ENCODE measurements at places on chromosomes 5 and 9.
A peak's percentile ranks its signal among the peaks of the same experiment; 100 is the strongest.

DNA sequence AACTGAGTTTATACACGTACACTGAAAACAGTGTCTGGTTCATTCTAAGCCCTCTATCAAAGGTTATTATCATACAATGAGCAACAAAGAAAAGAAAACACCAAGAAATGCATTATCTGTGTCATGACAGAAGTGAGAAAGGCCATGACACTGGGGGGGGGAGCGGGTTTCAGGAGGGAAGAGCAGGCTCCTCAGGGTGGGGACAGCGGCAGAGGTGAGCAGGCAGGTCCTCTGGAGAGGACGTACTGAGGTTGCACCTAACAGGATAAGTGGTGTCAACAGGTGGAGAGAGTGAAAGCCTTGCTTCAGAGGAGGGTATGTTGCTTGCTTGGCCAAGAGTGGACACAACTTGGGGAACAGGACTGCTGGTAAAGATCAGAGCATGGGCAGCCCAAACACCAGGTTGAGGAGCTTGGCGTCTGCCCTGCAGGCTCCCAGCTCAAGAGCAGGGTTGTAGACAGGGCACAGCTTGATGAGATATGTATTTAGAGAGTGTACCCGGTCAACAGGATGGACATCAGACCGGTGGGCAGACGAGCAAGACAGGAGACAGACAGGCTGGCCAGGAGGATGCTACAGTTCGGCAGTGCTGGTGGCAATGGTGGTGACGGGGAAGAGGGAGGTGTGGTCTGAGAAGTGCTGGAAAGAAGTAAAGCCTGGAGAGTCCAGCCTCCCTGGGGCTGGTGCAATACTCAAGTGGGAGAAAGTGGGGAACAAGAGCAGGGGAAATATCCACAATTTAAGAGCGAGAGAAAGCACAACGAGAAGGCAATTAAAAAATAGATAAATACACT lies 10.3 kb downstream of the WHRN start:
- DNase-seq = no peak

GRCh38 chr9:5879419-5880181 lies 11.1 kb upstream of the MLANA start:
- no peak for DNase-seq

DNA sequence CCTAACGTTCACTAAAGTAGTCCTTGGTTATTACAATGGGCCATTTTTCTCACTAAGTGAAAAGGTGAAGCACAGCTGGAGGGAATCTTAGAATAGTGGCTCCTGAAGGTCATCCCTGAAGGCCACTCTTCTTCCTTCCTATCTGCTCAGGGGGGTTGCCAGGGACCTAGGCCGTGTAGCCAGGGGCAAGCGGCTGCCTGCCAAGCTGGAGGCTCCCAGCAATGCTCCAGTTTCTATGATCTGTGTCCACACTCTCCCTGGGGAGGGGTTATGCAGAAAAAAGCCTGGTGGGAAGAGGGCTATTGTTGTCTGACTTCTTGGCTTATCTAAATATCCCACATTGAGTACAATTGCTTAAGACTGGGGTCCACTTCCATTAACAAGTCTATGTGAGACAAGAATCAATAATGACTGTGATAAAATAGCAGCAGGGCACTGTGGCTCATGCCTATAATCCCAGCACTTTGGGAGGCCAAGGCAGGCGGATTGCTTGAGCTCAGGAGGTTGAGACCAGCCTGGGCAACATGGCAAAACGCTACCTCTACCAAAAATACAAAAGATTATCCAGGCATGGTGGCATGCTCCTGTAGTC lies 3.8 kb downstream of the NMRK1 start:
- DNase-seq = no peak

GRCh38 chr5:171867786-171868185 lies 82.2 kb downstream of the SMIM23 start:
- no peak for DNase-seq

GRCh38 chr5:141512911-141513626 lies 24.2 kb downstream of the PCDHGC5 start:
- DNase-seq = peak; percentile 62

GRCh38 chr9:80146466-80146865 lies 574.7 kb downstream of the TLE4 start:
- no peak for DNase-seq

- DNase-seq = no peak
These were observed 20.3 kb upstream of the LECT2 start for GRCh38 chr5:135975122-135975521.

GRCh38 chr5:133754575-133755169 lies 142.3 kb upstream of the FSTL4 start:
- peak; percentile 46 for DNase-seq

- no peak for DNase-seq
These were observed 92.1 kb downstream of the TMEM167A start for GRCh38 chr5:82984786-82985735.

GRCh38 chr5:149319174-149319573 lies 26.1 kb upstream of the GRPEL2 start:
- no peak for DNase-seq

DNA sequence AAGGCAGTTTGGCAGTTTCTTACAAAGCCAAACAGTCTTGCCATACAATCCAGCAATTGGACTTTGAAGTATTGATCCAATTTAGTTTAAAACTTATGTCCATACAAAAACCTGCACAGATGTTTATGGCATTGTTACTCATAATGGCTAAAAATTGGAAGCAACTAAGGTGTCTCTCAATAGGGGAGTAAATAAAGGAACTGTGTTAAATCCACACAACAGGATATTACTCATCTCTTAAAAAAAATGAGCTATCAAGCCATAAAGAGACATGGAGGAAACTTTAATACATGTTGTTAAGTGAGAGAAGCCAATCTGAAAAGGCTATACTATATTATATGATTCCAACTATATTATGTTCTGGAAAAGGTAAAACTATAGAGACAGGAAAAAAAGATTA lies 313.6 kb upstream of the CD180 start:
- no peak for DNase-seq

DNA sequence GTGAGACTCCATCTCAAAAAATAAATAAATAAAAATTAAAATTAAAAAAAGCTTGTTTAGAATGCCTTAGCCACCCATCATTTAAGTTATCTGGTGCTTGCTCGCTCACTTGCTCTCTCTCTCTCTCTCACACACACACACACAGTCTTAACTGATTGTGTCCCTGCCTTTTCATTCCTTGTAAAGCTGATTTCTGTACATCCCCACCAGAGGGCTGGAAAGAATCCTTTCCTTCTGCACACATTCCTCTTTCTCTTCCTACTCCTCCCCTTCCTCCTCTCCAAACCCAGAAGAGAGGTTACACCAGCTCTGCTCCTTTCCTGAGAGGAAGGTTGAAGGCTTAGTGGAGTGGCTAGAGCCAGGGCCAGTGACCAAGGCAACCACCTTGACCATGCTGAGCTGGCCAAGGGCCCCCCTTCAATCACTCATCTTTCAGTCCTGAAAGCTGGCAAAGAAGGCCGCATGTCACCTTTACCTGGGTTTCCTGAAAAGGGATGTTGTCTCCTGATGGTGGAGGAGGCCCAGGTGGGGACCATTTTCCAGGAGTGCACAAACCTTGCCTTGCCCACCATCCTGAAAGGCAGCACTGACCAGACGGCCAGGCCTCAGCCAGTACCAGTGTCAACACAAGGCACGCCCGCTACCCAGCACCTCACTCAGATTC lies 25.6 kb downstream of the STK10 start:
- no peak for DNase-seq

- DNase-seq = no peak
These were observed 25.9 kb downstream of the SLC1A3 start for GRCh38 chr5:36632363-36632664.

DNA sequence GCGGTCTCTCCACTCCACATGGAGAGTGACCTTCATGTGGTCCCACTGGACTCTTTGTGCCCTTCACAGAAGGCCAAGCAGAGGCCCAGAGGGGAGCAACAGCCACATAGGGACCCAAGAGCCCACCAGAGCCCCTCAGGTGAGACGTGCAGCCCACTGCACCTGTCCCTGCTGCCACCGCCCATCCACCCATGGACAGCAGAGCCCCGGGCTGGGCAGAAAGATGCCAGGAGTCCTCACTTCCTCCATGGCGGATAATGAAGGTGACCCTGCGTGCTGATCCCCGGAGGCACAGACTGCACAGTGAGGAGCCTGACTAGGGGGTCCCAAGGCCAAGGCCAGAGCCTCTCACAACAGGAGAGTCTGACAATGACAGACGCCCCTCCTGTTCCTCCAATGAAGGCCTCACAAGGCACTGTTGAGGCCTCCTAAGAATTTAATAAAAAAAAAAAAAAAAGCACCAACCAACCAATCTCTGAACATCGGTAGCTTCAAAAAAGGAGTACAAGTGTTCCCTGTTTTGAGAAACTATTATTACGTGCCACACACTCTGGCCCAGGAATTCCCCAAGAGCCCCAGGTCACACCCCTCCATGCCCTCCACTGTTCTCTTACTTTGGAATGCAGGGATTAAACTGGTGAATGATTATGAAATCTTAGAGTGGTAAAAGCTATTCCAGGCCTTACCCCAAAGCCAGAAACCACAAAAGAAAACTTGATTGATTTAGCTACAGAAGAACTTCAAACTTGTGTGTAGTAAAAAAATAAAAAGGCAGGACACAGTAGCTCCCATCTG lies 2.8 kb upstream of the PPP1R26 start:
- no peak for DNase-seq

DNA sequence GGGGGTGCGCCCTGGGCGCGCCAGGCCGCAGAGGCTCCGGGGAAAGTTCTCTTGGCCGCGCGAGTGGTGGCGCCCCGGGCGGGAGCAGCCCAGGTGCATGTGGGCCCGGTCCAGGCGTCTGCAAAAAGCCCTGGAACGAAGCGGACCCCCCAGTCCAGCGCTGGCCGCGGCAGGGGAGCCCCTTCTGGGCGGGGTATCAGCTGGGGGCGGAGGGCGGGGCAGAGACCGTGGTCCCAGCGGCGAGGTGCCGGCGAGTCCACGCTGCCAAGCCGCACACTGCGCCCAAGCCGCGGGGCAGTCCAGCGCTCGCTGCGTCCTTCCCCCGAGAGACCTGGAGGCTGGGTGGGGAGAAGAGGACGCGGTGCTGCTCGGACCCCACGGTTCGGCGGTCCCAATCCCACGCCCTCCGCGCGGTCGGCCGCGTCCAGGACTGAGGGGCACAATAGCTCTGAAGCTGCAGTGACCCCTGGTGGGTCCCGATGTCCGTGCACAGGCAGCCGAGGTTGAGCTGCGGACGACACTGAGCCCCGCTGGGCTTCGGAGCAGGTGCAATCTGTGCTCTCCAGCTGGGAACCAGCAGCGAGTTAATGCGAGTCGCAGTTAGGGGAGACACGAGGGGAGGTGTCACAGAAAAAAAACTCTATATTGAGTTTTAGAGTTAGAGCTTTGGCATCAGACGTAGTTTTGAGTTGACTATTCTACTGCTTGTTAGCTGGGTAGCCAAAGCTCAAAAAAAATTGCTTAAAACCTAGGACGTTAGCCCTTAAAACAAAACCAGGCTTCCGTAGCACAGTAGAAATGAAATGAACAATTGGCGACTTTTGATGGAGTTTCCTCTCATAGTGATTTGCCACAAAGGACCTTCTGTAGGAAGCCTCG lies 1.1 kb upstream of the EPB41L4A start:
- DNase-seq = peak; percentile 64

DNA sequence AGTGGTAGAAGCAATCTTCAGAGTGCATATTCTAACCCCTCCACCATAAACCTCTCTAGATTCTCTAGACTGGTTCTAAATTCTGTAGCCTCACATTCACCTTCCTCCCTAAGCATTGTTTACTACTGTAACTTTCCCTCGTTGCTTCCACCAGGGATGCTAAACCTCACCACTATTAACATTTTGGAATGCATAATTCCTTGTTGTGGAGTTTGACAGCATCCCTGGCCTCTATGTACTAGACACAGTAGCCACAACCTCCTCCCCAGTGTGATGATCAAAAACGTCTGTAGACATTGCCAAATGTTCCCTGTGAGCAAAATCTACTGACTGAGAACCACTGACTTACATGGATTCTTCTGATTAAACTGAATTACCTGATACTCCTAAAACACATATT lies 18.6 kb downstream of the PAPPA start:
- DNase-seq = no peak

DNA sequence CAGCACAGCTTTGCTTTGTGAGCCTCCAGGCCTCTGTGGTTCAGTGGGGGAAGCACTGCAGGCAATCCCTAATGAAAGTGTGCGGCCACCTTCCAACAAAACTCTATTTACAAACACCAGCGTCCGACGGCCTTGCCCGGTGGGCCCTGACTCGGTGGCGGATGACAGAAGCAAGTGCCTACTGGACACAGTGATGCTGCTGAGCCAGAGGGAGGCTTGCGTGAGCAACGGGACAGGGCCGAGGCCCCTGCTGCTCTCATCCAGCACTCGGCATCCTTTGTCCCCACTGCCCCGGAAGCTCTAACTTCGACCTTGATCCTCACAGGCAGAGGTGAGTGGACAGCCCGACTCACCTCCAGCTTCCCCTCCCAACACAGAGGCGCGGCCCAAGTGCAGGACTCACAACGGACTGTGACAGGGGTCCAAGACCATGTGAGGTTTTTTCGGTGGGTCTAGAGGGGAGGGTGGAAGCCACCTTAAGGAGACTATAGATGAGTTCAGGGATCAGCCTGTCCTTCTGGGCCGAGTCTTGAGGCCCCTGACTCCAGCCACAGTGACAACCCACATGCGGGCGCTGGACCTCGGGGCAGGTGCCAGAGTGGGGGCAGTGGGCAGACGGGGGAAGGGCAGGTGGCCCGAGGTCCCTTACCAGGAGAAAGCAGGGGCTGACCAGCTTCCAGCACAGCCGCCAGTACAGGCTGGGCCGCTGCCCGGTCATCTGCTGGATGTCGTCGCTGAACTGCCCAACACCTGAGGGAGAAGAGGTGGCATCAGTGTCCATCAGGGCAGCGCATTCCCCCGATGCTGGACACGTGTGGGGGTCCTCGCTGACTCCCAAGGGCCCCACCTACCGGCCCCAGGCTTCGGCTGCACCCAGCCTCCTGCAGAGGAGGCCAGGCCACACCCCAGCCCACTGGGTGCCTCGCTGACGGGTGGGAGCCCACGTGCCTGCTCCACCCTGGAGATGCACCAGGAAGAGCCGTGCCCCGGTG lies 39.4 kb downstream of the SLC6A3 start:
- DNase-seq = no peak

DNA sequence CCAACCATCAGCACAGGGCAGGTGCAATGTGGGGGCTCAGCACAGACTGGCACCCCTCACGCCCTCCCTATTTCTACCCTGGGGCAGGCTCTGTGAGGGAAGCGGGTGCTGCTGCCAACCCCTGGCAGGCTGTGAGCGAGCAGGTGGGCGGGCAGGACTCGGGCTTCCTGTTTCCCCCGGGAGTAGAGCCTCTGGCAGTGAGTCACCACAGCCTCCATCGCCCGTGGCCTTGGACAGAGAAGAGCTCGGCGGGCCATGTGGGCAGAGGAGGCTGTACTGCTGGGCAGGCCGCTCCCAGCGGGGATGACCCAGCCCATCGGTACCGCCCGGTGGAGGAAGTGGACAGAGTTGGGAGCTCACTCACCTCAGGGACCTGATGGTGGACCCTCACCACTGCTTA lies 16.6 kb downstream of the KCNT1 start:
- DNase-seq = peak; percentile 16

GRCh38 chr5:14449052-14449661 lies 132.4 kb upstream of the OTULINL start:
- no peak for DNase-seq

- DNase-seq = no peak
These were observed 8.0 kb upstream of the SPATA31D1 start for GRCh38 chr9:81980568-81980967.

- no peak for DNase-seq
These were observed 42.9 kb upstream of the ALDOB start for GRCh38 chr9:101478444-101478843.

- no peak for DNase-seq
These were observed 189.8 kb upstream of the TRIM32 start for GRCh38 chr9:116497095-116497890.
